Stimulated activated CD4-positive, alpha-beta T cell treated with anti-CD3 and anti-CD28 coated beads, Interleukin-1b, Interleukin-23, amount 100 ng/mL, for 1 hour (primary cell): ENCODE measurements at places on chromosomes 2 and 18.

DNA sequence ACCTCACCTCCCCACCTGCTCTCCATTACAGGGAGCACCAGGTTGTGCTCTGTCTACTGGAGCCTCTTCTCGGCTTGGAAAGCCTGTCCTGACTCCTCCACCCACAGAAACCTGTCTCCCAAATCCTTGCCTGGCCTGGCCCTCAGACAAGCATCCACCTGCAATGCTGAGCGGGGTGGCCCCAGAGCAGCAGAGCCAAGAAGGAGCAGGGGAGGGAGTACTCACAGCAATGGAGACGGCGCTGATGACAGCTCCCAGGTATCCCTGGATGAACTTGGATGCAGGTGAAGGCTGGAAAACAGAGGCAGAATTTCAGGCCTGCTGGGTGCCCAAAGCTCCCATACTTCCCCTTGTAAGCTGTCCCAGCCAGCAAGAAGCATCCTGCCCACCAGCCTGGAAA is 72.8 kb downstream of the SFXN5 start:
- no peak for DNase-seq

GRCh38 chr2:163182764-163183354 is 344.3 kb upstream of the KCNH7 start:
- DNase-seq, result no peak

DNA sequence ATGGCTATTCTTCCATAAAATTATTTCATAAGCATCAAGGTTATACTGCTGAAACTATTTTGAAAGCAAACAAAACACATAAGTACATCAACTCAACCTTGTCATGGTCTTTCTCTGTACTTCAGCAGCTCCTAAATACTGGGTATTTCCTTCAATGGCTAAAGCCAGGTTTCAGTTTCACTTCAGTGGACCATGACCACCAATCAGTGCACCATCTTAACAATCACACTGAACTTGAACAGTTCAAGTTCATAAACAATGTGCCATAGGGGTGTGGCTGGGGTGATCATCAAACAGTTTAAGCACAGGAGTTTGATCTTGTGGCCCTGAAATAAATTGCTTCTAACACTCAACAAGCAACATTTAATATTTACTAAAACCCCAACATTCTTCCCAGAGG is 124.1 kb upstream of the FIGN start:
- no peak for DNase-seq

DNA sequence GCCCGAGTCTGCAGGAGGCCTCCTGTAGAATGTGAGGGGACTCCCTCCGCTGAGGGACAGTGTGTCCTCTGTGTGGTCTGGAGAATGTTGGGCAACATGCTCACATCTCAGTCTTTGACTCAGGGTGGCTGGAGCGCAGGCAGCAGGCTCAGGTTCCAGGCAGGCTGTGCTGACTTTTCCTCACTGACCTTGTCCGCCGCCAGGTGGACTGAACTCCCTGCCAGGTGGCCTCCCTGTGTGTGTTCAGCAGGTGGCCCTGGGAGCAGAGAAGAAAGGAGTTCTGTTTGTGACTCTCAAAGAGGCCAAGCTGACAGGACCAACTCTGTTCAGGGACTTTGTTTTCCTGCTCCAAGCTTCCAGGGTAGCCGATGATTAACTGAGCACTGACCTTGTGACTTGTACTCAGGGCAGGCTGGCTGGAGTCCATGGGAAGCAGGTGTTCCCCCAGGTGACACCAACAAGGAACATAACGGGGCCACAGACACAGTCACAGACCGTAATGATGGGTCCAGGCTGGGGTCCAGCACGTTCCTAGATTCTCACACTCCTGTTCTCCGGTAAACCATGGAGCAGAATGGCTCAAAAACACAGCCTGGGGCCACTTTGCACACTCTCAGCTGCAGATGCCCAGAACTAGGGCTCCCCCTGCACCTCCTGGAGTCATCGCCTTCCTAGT is 439.8 kb downstream of the RNF144A start:
- no peak for DNase-seq

GRCh38 chr2:174023591-174024523 is 58.7 kb upstream of the SP3 start:
- DNase-seq, result no peak

DNA sequence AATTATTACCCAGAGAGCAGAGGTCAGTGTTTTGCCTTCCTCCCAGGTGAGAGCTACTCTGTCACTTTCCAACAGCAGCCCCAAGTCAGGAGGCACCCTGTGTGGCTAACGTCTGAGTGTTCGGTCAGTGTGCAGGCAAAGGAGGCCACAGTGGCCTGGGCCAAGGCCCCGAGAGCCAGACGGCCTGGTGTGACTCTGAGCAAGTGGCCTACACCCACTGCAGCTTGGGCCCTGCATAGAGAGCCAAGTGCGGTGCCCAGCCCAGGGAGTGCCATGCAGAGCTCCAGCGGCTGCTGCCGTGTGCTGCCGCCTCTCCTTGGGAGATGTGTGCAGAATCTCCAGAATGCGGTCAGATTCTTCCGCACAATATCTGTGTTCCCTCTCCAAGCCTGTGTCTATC is 70.4 kb downstream of the GNAL start:
- DNase-seq, result no peak

DNA sequence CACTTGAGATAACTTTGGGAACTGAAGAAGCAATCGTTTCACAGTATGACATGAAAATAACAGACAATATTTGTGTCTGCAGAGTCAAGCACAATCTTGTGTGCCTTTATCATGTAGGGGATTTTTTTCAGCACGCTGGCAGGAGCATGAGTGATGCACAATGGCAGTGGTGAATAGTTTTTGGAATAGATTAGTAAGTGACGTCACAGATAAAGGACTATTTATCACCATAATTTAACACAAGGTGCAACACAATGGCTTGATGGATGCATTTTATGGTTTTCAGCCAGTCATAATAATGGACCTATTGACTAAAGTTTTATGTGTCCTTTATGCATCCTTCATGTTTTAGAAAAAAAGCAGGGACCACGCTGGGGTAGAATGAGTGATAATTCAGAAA is 559.8 kb upstream of the FANCL start:
- no peak for DNase-seq

- DNase-seq, result no peak
Measured at GRCh38 chr2:59957504-59957903, 596.0 kb downstream of the BCL11A start.

DNA sequence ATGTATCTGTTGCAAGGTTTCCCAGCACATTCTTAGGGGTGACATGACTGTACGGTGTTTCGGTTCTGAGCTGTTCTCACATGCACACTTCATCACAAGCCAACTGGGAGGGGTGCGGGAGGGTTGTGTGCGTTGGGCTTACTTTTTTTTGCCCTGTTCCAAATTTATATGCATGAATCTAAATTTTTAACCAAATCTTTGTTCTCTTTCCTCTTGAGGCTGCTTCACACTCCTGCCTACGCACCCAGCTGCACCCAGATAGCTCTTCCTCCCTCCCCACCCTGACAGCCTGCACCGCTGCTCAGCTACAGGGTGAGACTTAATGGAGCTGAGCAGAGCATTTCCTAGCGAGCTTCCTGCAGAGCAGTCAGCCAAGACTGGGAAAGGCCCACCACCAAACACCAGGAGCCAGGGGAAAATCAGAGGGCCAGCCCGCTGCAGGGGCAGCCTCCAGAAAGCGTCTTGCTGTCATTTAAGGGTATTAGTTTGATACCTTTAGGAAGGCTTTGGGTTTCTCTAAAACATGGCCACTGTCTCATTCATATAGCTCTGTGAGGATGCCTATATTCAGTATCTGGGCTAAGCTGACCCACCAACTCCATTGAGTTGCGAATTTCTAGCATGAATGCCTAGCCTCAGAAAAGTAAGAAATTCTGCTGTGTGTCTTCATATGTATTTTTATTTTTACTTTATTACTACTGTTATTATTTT is 84.5 kb downstream of the POU3F3 start:
- no peak for DNase-seq

DNA sequence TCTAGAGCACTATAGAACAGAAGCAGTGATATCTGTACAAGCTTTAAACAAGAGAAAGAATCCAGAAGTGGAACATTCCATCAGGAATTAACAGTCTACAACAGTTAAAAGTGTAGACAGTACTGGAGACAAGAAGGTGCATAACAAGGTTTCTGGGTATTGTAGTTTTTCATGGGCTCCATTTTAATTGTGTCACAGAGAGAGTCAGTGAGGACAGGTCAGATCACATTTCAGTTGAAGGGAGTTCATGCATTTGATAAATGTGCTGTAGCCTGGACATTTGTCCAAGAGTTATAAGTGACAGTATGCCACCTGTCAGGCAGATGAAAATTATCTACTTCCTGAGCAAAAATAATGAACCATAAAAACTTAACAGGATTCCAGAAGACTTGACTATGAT is 328.6 kb downstream of the CNTNAP5 start:
- no peak for DNase-seq

- DNase-seq, result no peak
Measured at GRCh38 chr2:188404341-188405004, 112.8 kb downstream of the GULP1 start.

- no peak for DNase-seq
Measured at GRCh38 chr2:54149638-54150441, 34.4 kb downstream of the ACYP2 start.

DNA sequence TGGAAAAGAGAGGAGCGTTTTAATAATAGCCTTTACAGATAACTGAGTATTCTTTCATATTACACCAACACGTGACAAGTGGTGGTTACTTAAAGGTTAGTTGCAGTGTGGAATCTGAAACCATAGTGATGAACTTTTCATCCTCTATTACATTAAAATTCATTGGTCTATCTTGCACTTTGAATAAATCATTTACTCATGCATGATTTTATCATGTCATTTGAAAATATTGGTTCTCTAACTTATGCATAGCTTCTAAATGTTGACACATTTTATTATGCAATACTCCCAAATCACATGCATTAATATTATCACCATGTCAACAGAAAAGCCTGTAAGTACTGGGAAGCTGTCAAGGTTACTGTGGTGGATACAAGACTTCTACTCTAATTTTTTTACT is 1432.2 kb downstream of the LRP1B start:
- no peak for DNase-seq

DNA sequence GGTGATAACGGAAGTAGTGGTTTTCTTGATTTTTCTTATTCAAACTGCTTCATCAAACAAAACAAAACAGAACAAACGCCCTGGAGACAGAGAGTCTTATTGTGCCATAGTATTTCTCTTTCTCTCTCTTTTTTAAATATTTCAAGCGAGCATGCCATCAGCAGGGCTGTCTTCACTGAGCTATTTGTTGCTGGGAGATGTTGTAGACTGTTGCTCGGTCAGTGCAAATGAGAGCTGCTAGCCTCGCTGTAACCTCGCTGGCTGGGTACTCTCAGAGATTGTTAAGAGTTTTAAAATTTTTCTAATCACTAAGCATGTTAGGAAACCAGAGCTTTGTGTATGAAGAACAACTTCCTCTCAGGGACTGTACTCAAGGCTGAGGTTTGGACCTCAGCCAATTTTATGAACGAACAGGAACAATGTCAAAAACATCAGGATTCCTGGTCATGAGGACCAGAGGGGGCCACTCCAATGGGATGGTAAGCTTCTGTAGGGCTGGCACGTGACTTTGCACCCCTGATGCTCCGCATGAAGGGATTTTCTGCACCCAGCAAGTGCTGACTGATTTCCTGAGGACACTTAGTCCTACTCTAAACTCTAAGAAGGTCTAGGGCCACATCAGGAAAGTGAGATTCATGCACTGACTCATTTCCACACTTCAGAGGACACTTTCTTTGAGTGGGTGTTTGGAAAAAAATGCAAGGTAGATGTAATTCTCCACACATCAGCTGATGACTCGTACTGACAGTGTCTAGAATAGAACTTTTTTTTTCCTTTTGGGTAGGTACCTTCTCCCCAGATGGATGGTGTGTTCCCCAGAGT is 59.8 kb upstream of the IL1R1 start:
- no peak for DNase-seq

GRCh38 chr2:223725494-223725893 is 111.9 kb downstream of the AP1S3 start:
- no peak for DNase-seq

DNA sequence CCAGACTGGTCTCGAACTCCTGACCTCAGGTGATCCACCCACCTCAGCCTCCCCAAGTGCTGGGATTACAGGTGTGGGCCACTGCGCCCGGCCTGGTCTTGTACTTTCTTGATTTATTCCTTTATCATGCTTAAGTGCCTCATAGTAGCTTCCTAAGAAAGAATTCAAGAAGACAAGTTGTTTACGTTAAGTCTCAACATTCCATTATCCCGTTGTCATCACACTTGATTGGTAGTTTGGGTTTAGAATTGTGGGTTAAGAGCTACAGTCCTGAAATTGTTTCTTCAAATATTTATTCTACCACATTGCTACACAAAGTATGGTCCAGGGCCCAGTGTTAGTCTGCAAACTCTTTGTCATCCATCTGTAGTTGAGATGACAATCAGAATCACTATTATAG is 194.0 kb downstream of the VWC2L start:
- no peak for DNase-seq

DNA sequence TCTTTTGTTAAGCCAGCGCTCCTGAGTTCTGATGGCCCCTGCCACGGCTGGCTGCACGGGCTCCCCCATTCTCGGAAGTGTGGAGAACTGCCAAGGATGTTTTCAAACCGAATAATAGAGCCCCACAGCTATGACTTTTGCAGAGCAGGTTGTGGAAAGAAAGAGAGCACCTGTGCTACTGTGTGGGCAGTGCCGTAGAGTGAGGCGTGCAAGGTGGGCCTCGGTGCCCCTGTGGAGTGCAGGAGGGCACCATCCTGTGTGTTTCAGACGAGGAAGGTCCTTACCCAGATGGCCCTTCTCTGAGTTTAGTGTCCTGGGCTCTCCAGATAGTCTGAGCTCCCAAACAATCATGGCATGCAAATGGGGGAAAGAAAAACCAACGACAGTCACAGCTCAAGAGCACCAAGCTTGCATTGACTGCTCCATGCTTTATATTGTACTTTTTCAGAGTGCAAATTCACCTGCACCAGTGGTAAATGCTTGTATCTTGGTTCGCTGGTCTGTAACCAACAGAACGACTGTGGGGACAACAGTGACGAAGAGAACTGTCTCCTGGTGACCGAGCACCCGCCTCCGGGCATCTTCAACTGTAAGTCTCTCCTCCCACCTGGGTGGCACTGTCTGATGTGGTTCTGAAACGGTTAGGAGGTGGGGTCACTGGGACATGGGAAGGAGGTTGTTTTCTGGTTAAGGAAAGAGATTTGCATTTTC is 219.4 kb downstream of the LDLRAD4 start:
- DNase-seq, result peak; percentile 7

DNA sequence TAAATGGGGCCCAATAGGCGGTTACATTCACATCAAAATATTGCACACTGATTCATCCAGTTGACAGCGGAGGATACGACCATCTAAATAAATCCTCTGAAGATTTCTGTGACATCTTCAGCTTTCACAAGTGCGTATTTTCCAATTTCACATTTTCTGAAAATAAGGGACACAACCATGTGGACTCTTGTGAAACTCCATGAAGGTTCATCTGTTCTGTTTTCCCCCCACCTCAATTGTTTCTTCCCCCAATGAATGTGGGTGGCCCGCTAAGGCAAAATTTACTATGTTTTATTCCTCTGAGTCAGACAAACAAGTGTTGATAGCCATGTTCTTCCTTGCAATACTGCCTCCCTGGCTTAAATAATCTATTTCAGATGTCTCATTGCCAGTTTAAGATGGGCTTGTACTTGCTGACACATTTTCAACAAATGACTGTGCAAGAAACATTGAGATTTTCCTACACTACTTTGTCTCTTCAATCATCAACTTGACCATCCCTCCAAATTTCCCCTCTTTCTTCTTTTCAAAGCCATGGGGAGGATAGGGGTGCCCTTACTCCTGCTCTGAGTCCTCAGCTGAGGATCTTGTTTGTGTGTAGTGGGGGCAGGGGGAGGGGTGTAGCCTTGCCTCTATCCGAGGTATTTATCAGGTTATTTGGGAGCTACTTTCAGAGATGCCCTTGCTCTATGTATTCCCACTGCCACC is 78.2 kb downstream of the BCL11A start:
- no peak for DNase-seq
